Ecto neural progenitor cell (in vitro differentiated cells): ENCODE measurements at places on chromosomes 16 and 17.
A peak's percentile ranks its signal among the peaks of the same experiment; 100 is the strongest.

GRCh38 chr17:66309793-66310192 is 7.4 kb downstream of the PRKCA start:
- DNase-seq, result peak; percentile 11

GRCh38 chr16:4523686-4524085 is 14.9 kb downstream of the CDIP1 start:
- DNase-seq, result no peak

GRCh38 chr17:71337938-71338337 is 782.9 kb upstream of the SOX9 start:
- DNase-seq, result no peak

GRCh38 chr17:29342158-29342765 is 47.9 kb upstream of the TAOK1 start:
- no peak for DNase-seq

- DNase-seq, result peak; percentile 42
Observed at GRCh38 chr17:12731839-12732238, 57.5 kb upstream of the ARHGAP44 start.

- DNase-seq, result peak; percentile 92
Observed at GRCh38 chr16:85010931-85011845, at the start of gene ZDHHC7. Gene ZDHHC7 (minus strand): TSS chr16:85011535. CDS start chr16:84990618, 20,917 bp downstream.
